IMR-90 (cell line): ENCODE measurements at places on chromosomes 1 and 21. TPM values are rescaled to one million over a fixed set of nuclear protein-coding genes. Genes with fewer than 3 reads are reported as not detected.

- DNase-seq: no peak
These were observed 86.7 kb downstream of the PTPN14 start for GRCh38 chr1:214464445-214465287.

DNA sequence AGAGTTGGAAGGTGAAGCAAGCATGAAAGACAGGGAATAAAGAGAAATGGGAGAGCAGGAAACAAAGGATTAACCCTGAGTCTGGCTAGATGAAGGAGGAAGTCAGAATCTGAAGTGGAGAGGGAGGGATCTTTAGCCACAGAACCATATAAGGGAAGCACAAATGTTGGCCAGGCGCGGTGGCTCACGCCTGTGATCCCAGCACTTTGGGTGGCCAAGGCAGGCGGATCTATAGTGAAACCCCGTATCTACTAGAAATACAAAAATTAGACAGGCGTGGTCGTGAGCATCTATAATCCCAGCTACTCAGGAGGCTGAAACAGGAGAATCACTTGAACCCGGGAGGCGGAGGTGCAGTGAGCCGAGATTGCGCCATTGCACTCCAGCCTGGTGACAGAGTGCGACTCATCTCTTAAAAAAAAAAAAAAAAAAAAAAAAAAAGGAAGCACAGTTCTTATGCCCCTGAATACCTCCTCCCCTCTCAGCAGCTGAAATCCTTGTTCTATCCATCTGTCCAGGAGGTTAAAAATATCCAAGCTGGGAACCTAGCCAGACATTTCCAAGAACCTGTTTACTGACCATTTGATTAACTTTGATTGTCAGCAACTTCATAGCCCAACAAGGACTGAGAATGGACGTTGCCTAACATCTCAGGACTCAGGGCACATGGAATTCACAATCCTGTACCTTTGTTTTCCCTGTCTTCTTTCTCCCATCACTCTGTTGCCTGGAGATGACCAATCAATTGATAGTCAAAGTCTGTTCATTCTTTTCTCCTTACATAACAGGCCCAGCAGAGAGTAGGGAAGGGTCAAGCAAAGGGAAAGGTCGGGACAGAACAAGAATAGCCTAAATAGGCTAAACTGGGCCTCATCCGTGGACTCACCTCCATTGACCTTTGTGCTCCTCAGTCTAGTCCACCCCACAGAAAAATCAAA lies 10.6 kb downstream of the TXNIP start:
- peak; percentile 73 for DNase-seq

- DNase-seq: peak; percentile 70
These were observed 5.8 kb downstream of the KISS1 start for GRCh38 chr1:204190212-204191211.

DNA sequence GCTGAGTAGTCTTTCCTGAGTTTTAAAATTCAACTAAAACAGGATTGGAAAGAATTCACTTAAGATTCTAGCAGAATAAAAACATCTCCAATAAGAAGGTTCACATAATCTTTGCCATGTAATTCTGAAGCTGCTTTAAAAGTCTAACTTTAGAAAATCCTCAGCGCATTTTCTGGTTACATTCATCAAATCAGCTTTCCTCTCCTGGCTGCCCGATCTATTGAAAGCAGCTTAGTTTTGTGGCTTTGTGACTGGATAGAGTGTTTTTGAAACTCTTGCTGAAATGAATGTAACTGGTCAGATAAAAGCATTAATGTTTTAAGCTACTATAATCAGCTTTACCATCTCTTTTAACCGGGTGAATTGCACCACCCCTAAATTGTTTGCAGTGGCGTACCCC lies 66.8 kb downstream of the DOP1B start:
- DNase-seq: no peak

DNA sequence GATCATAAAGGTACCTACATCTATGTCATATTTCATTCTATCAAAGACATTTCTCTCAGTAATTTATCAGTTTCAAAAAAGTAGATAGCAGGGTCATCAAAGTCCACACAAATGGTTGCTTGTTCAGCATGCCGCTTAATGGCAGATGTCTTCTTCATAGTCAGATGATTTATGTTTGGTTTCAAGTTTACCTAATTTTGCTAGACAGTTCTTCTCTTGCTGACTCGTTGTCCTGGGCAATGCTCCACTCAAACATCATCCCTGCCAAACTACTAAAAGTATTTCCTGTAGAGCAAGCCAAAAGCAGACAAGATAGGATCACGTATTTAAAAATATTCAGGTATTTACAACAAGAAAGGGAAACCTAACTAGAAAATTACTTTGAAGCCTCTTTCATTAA lies 13.6 kb downstream of the NUP210L start:
- peak; percentile 51 for DNase-seq

GRCh38 chr1:145690587-145691558 lies 16.3 kb downstream of the PDZK1 start:
- peak; percentile 82 for DNase-seq

- no peak for DNase-seq
These were observed 696 bp upstream of the GPATCH3 start for GRCh38 chr1:26900815-26901511.

DNA sequence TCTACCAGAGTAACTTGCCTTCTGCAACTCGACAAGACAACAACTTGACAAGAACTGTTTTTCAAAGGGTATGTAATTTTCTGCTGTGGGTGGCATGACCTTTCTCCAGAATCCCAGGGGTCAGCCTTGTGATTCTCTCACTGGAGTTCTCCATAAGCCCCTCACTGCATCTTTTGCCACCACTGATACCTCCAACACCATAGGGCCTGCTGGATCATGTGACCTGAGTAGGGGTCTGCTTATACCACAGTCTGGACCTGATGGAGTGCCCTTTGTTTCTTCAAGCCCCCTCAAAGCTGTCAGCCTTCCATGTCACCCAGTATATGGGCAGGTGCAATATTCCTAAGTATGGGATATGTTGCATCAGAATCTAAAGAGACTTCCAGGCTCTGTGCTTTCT lies 31.6 kb upstream of the DIPK1A start:
- DNase-seq: no peak

- DNase-seq: peak; percentile 82
These were observed 53.3 kb downstream of the ZFYVE9 start for GRCh38 chr1:52195161-52195560.

- no peak for DNase-seq
These were observed 558 bp upstream of the PGD start for GRCh38 chr1:10398278-10398733.

GRCh38 chr1:228018125-228018398 lies 11.3 kb downstream of the WNT3A start:
- no peak for DNase-seq

DNA sequence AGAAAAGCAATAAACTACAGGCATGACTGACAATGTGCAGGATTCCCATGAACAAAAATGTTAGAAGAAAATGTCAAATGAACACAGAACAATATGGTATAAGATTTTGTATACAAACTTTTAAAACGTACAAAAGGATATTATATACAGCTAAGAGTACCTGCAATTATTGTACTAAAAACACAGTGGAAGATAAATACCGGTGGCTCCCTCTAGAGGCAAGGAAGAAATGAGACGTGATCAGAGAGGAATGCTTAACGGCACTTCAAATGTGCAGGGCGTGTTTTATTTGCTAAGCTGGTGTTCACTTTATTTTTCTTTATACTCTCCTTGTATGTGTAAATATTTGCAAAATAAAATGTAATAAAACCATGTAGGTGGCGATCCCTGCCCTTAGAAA lies 191.8 kb upstream of the SAMSN1 start:
- DNase-seq: peak; percentile 8

DNA sequence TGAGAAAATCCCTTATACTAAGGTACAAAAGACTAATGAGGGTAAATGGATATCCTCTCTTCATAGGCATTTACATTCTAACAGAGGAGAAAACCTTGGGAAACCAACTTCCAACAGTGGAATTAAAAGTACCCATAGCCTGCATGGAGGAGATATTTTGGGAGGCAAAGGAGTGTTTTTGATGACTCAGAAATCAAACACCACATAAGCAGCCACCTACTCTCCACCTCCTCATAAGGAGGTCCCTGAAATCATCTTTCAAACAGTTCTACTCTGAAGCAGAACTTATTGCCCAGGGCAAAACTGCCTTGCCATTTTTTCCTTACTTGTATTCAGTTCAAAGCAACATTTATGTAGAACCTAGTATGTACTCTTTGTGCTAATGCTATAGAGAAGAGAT lies 211.3 kb downstream of the KCNH1 start:
- no peak for DNase-seq

DNA sequence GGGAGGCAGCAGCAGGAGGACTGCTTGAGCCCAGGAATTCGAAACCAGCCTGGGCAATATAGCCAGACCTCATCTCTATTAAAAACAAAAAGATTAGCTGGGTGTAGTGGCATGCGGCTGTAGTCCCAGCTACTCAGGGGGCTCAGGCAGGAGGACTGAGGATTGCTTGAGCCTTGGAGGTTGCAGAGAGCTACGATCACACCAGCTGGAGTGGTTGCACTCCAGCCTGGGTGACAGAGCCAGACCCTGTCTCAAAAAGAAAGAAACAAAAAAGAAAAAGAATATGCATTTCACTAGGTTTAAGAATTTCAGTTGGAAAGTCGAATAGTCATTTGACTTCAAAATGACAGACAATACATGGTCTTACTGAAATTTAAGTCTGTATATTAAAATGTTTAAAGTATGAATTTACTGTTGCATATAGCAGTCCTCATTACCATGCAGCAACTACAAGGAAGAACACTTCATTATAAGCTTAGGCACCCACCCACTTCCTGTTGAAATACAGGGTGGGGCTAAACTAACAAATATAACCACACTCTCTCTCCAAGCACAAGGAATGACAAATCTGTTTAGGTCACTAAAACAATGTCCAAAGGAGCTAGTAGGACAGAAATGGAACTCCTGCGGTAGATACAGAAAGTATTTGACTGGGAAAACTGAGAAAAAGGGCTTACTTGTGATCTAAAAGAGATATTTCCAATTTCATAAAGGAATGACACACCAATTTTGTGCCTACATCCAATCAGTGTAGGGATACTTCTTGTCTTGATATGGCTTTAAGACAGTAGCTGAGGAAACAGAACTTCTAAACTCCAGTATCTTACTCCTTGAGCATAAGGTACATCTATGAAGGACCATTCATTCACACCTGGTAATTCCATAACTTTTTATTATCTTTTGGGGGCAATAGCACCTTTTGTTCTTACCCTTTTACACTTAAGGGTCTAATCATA lies 44.1 kb downstream of the GPR3 start:
- DNase-seq: peak; percentile 60

DNA sequence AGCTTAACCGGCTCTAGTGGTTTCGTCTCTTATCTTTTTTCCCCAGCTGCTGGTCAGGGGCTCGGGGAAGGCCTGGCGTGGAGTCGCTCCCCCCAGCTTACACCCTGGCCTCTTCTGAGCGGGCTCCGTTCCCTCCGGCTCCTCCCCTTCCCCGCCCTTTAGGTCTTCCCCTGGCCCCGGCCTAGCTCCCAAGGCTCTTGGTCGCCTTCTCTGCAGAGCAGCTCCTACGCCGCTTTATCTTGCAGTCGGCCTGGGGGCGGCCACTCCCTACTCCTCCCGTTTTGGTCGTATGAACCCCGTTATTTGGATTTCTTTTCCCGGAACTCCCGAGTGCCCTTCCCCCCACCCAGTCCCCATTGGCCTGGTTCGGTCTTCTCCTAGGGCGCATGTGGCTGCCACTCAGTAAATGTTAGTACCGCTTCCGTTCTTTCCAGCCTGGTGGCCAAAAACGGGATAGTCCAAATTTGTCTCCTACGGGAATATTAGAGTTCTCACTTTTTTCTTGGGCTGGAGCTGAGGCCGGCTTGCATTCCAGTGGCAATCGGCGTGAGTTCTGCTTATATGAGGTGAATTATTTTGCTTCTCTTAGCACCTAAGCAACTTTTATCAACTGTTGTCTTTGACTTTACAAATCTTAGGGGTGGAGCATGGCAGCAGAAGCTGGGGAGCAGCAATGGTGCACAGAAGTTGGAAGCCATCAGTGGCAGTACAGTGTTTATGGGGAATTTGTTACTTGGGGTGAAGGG lies 467 bp downstream of the THRAP3 start:
- peak; percentile 83 for DNase-seq

GRCh38 chr1:182032251-182032650 lies 29.3 kb downstream of the ZNF648 start:
- DNase-seq: no peak

- DNase-seq: peak; percentile 48
These were observed 47.1 kb upstream of the ARHGAP29 start for GRCh38 chr1:94284476-94284875.

- peak; percentile 23 for DNase-seq
These were observed 132.6 kb downstream of the DHRS3 start for GRCh38 chr1:12485231-12486058.

SIM2 gene
- 7.5 and 7.9 TPM in 2 replicates for polyA plus RNA-seq

ATP1A2 gene
- 0.14 and 0.15 TPM in 2 replicates for polyA plus RNA-seq

FCRL2 gene
- not detected in 2 replicates for polyA plus RNA-seq

CHI3L1 gene
- polyA plus RNA-seq: 0.17 TPM in 1 of 2 replicates, not detected in the other

WLS gene
- polyA plus RNA-seq: 105 and 152 TPM in 2 replicates

TLCD4 gene
- 0.16 and 0.22 TPM in 2 replicates for polyA plus RNA-seq

C21orf58 gene
- 5.3 and 6.2 TPM in 2 replicates for polyA plus RNA-seq

LCE1D gene
- not detected in 2 replicates for polyA plus RNA-seq

IPP gene
- polyA plus RNA-seq: 3.7 and 4.6 TPM in 2 replicates
